K562 (cell line): ENCODE measurements at places on chromosomes 3 and 15.

DNA sequence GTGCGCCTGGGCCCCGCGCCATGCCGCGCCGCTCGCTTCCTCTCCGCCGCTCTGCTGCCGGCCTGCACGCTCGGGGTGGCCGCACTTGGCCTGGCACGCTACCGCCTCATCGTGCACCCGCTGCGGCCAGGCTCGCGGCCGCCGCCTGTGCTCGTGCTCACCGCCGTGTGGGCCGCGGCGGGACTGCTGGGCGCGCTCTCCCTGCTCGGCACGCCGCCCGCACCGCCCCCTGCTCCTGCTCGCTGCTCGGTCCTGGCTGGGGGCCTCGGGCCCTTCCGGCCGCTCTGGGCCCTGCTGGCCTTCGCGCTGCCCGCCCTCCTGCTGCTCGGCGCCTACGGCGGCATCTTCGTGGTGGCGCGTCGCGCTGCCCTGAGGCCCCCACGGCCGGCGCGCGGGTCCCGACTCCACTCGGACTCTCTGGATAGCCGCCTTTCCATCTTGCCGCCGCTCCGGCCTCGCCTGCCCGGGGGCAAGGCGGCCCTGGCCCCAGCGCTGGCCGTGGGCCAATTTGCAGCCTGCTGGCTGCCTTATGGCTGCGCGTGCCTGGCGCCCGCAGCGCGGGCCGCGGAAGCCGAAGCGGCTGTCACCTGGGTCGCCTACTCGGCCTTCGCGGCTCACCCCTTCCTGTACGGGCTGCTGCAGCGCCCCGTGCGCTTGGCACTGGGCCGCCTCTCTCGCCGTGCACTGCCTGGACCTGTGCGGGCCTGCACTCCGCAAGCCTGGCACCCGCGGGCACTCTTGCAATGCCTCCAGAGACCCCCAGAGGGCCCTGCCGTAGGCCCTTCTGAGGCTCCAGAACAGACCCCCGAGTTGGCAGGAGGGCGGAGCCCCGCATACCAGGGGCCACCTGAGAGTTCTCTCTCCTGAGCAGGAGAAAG, 951 bp downstream of the GPR62 start:
- no peak for DNase-seq

- no peak for DNase-seq
These were observed 156.1 kb downstream of the VPS8 start for GRCh38 chr3:184968115-184968514.

DNA sequence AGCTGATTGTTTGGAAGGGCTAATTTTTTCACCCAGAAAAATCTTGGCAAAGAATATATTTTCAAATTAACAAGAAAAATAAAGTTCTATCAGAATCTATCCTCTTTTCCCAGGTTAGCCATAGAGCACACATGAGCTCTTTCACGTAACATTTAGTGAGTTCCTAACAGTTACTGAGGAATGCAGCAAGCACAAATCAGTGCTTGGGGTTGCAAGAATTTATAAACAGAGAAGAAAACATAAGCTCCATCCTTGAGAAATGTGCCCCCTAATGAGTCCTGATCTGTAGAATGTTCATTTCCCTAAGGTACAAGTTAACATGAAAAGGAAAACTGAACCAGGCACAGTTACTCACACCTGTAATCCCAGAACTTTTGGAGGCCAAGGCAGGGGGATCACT, 13.9 kb downstream of the EOGT start:
- DNase-seq, result no peak

GRCh38 chr15:58934114-58934447, 602 bp upstream of the SLTM start:
- no peak for DNase-seq

- no peak for DNase-seq
These were observed 8.0 kb downstream of the TM6SF1 start for GRCh38 chr15:83115410-83115809.

- DNase-seq, result no peak
These were observed 87.9 kb downstream of the ZNF609 start for GRCh38 chr15:64548235-64548634.

DNA sequence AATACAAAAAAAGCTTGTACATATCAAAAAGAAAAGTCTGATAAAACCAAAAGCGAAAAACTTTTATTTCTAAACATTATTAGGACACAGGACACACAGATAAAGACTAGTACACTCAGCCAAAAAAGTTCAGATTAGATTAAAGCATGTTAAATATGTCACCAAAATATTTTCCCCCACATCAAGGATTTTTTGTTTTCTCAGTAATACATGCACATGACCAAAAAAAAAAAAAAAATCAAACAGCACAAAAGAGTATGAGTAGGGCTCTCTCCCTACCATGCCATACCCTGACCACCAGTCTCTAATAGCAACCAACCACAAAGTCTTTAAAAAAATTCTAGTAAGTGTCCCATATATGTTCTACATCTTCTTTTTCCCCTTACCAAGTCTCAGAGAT, 77.4 kb downstream of the LRRFIP2 start:
- DNase-seq, result no peak

DNA sequence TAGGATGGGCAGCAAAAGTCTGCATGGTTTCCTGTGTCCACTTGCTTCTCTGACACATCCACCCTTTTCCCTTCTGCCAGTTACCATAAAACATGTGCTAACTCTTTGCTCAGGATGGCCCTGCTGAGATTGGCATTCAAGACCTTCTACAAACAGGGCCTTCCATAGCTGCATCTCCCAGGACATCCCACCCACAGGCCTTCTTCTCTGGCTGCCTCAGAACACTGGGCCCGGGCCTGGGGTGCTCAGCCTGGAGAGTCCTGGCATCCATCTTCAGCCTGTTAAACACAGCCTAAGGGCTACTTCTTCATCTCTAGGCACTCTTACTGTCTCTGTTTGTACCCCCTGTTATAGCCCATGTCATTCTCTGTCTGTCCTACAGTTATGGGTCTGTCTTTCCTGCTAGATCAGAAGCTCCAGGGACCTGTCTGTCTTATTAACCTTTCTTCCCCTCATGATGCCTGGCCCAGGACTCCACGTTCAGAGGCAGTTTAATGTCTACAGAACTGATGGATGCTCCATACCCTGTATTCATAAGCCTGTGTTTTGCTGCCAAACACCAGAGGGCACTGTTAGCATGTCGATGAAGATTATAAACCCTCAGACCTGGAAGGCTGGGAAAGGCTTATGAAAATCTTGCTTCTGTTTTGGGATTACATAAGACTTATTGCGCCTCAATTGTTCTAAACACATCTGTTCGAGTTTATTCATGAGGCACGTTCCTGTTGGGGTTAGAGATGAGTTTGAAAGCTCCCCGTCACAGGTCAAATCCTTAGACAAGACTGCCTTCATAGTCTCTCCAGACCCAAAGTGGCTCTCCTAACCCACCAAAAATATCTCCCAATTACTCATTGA, 16.5 kb downstream of the SEMA3G start:
- DNase-seq, result peak; percentile 58

DNA sequence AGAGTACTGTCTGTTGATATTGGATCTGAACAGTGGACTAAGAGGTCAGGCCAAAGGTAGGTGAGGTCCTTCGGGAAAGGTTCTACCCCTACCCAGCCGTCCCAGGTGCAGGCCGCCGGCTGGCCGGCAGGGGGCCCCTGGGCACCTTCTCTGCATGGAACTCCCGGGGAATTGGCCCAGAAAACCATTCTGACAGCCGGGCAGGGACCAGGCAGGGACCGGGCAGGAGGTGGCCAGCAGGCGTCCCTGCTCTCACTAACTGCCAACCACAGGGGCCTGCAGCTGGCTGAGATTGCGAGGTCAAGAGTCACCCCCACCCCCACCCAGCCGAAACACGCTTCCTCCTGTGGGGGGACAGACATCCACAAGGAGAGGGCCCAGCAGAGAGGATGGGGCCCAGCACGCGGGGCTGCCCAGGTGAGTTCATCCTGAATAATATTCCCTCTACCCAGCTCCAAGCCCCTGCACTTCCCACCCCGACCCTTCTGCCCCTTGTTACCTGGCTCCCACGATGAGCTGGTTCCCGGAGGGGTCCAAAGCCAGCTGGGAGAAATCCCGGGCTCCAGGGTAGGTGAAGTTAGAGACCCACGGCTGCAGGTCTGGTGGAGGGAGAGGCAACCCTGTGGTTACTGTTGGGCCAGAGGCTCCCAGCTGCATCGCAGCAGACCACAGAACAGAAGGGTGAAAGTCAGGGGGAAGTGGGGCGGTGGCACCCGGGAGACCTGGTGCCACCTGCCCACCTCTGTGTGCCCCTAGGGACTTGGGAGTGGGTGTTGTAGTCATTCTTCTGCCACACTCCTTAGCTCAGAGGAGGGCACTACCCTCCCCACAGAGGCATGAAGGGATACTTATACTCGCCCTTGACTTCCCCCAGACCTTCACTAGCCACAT, 84.4 kb downstream of the SEMA5B start:
- peak; percentile 66 for DNase-seq

DNA sequence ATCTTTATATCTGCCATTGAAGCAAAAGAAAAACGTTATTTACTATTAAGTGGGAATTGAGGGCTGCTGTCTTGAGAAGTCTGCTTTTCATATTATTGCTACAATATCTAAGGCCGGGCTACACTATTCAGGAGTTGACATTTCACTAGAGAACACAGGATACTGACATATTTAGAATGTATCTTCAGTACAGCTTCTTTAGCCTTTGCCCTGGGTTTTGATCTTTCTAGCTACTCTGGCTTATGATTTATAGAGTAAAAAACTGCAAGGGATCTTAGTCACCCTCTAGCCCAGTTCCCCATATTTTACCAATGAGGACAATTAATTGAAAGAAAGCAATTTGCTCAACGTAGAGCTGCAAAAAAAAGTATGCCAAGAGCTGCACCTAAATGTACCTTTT, 307.4 kb upstream of the DPPA4 start:
- DNase-seq, result no peak

GRCh38 chr3:113263778-113264177, 52.4 kb downstream of the BOC start:
- DNase-seq, result no peak

- DNase-seq, result no peak
These were observed 164.8 kb upstream of the CDIN1 start for GRCh38 chr15:36414670-36415069.
